Endodermal cell (in vitro differentiated cells): ENCODE measurements at places on chromosomes 16 and 17.

DNA sequence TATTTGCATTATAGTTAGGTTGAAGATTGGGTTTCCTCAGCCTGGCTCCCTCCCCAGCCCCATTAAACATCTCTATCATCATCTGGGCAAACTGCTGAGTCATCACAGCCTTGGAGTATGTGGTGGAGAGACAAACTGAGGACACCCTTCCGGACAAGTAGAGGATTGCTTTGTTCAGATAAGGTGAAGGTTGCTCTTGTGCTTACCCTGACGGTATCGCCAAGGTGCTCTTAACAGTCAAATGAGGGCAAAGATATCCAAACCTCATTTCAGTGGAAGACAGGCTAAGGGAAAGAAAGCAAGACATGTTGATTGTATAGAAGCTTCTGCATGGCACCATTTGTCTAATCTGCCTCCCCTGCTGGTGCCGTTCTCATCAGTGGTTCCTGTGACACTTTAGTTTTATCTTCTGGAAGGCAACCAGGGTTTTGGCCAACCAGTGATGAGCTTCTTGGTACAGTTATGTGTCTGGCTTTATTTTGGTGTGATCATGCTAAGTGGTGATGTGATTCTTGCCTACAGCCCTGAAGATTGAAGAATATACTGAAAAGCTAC, 56.9 kb upstream of the LGALS9 start:
- DNase-seq: peak; percentile 56

- DNase-seq: no peak
These were observed 351.3 kb downstream of the SOX9 start for GRCh38 chr17:72472106-72472505.

DNA sequence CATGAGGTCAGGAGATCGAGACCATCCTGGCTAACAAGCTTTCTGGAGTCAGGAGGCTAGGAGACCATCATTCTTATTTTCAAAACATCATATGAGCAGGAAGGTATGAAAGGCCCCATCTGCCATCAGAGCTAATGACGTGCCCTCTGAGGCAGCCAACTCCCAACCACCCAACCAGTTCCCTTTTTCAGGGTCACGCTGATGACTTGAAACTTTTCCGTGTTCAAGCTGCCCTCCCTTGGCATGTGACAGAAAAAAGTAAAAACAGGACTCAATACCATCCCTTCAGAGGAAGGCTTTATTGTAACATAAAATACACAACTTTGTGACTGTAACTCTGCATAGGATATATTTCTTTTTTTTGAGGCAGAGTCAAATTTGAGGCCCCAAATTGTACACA, 4.6 kb upstream of the GHDC start:
- DNase-seq: no peak

GRCh38 chr16:67766291-67766690, 40.1 kb downstream of the RANBP10 start:
- DNase-seq: no peak

GRCh38 chr16:58200004-58200797, 2.3 kb upstream of the CSNK2A2 start:
- no peak for DNase-seq

GRCh38 chr16:8402981-8403843, 187.1 kb downstream of the TMEM114 start:
- DNase-seq: no peak

- DNase-seq: peak; percentile 99
These were observed at the start of gene MRPL58 for GRCh38 chr17:75012346-75013091. TSS of gene MRPL58 (plus strand) at chr17:75012670. CDS start at chr17:75012687, 17 bp downstream.

GRCh38 chr16:4231367-4231766, 10.5 kb downstream of the SRL start:
- DNase-seq: no peak

DNA sequence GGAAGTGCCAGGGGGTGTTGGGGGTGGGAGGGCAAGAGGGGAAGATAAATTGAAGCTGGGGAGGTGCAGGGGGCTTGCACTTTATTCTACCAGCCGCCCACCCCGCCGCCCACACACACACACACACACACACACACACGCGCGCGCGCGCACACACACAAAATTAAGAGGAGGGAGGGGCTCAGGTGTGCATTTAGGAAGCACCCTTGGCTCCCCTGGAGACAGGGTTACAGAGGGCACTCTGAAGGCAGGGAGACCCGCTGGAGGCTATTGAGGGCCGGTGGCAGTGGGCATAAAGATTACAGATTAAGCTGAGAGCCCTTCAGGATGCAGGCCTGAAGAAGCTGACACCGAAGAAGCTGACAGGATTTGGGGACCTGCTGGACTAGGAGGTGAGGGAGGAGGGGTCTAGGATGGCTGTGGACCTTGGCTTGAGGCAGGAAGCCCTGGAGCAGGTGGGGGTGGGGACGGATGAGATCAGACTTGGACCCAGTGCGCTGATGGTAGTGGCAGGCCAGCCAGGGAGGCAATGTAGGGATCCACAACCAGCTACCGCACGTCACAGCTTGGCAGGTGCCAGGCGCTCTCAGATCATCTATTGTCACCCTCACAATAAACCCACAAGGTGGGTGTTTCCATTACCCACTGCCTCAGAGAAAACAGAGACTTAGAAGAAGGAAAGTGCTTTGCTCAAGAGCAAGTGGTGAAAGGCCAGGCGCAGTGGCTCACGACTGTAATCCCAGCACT, 772 bp upstream of the SAMD14 start:
- DNase-seq: peak; percentile 85

DNA sequence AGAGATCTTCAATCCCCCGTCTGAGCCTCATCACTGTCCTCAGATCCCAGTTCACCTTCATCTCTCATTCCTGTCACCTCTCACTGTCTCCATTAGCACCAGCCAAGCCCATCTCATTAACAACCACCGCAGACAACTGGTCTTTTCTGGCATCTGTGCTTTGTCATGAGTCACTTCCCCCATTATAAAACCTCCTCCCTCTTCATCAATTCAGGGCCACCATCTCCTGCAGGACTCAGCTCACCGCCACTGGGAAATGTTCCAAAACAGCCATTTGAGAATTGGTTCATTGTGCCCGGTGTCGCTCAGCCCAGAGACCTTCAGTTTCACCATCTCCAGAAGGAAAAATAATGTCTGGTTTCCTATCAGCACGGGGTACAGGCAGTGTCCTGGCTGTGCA, 56.9 kb upstream of the TEKT3 start:
- DNase-seq: peak; percentile 47

- no peak for DNase-seq
These were observed 101.6 kb upstream of the CES5A start for GRCh38 chr16:55976815-55977214.

GRCh38 chr16:14007450-14007849, 63.7 kb upstream of the MRTFB start:
- DNase-seq: no peak

DNA sequence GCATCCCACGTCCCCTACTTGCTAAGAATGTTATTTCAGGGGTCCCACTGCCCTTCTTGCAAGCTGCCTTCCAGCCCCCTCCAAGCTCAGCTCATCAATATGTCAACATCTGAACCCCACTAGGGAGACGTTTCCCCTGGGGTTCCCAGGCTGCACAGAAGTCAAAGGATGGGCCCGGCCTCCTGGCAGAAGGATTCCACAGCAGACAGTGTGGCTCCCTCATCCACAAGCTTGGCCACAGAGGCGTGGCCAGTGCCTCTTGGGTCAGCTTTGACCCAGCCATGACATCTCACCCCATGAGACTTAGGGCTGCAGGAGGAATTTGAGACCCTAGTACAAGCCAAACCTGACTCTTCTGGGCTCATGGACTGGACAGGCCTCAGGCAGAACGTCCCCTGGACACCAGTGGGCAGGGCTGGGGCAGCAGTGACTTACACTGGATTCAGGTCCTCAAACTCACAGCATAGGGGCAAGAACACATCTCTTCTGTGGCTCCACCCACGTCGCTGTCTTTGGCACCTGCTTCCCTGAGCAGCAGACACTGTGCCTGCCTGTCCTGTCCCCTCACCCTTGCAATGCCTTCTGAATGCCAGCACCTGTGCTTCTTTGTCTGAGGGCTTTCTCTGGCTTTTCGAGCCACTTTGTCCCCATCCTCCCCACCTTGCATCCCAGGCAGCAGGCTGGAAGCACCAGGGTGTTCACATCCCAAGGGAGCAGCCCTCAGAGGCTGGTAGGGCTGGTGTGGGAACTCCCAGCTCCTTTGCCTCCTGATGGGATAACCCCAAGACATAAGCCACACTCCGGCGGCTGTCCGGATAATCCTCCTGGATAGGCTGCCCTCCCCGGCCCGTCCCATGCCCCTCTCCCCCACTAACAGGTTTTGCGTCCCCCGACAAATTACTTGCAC, 56.0 kb upstream of the ENPP7 start:
- DNase-seq: no peak

GRCh38 chr16:10564591-10564990, 15.8 kb downstream of the EMP2 start:
- no peak for DNase-seq

GRCh38 chr16:13926464-13926863, 6.5 kb downstream of the ERCC4 start:
- no peak for DNase-seq

DNA sequence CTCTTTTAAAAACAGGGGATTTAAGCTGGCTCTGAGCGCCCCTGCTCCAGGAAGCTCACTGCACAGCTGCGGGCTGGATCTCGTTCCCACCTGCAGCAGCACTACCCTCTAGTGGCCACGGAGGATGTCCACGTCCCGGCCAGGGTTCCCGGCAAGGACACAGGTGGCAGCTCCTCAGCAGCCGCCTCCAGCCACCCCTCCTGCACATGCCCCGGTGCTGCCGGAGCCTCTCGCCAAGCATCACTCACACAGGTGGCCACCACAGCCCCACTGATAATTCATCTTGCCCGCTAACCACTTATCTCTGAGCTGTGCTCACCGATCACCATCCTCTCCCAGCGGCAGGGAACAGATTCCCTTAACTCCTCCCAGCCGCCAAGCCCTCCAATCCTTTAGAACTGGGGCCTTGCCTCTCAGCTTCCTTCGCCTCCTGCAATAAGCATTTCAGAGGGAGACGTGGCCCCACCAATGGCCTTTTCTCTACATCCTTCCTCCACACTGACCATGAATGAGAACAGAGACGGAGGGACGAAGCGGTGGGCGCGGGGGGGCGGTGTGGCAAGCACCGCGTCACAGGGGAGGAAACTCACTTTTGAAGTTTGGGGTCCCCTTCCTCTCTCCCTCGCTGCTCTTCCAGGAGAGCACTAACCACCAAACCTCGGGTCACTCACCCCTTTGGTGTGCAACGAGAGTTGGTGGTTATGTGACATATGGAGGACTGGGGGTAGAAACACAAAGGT, 222.1 kb downstream of the RBFOX3 start:
- peak; percentile 95 for DNase-seq

DNA sequence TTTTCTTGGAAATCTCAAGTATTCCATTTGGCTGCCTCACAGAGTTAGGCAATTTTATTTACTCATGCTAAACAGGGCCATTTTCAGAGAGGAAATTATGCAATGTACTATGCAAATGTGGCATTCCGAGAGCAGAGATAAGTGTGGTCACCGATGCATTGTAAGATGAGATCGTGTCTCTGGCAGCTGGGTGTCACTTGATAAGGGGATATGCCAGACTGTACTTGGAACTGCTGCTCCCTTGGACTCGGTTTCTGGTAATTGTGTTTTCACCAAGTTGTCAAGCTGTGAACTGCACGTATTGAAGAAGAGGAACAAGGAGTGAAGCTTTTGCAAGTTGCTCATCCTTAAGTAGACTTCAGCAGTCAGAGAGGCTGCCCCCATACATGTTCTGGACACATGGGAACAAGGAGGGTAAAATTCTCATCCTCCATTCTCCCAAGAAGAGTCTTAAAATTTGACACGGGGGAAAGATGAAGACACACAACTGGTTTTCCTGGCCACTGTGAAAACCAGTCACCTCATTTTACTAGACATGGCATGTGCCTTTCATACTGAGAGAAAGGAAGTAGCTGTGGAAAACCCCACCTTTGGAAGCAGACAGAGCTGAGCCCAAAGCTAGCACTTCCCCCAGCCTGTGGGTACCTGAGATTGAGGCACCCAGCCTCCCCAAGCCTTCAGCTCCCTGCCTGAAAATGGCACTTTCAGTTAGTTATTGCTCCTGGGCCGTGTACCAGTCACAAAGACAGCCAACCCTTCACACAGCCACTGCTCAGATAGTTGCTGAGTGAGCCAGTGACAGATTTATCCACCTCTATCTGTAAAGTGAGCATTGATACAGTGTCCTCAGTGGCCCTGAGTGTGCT, 150.7 kb downstream of the SOCS1 start:
- no peak for DNase-seq

GRCh38 chr16:68396481-68396880, 51.8 kb downstream of the SMPD3 start:
- DNase-seq: no peak

- DNase-seq: peak; percentile 71
These were observed 46.9 kb upstream of the BAHCC1 start for GRCh38 chr17:81348097-81349055.

DNA sequence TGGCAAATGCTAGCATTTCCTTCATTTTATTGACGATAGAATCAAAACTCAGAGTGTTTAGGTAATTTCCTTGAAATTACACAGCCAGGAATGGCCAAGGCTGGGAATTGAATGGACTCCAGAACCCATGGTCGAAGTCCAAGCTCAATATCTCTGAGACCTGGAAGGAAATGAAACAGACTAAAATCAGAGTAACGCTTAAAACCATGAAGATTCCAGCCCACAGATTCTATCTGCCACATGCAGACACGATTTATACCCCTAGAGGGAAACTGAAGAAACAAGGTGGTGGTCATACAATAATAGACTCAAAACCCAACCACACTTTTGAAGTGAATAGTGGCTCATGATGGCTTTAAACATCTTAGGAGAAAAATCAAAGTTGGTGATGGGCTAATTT, 95.6 kb downstream of the PRKCA start:
- no peak for DNase-seq

DNA sequence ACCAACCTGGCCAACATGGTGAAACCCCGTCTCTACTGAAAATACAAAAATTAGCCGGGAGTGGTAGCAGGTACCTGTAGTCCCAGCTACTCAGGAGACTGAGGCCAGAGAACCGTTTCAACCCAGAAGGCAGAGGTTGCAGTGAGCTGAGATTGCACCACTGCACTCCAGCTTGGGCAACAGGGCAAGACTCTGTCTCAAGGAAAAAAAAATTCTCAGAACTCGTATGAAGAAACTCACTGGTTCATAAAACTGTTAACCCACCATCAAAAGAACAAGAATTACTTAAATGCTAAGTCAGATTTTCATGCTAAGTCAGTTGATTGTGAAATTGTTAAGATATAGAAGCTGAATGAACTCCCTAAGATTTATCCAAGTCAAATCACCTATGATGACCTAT, 31.3 kb downstream of the SLC39A11 start:
- DNase-seq: no peak

DNA sequence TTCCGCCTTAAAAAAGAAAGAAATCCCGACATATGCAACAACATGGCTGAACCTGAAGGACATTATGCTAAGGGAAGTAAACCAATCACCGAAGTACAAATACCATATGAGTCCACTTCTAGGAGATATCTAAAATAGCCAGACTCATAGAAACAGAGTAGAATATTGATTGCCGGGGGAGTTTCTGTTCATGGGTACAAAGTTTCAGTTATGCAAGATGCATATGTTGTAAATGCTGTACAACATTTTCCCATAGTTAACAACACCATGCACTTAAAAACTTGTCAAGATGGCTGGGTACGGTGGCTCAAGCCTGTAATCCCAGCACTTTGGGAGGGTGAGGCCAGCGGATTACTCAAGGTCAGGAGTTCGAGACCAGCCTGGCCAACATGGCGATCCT, 251.5 kb upstream of the EEF2KMT start:
- no peak for DNase-seq

GRCh38 chr17:44908761-44909326, 6.5 kb downstream of the GFAP start:
- no peak for DNase-seq

GRCh38 chr16:34802396-34802795, 1343.0 kb downstream of the TP53TG3F start:
- no peak for DNase-seq
